ENCODE measurements at places on chromosomes 13 and 19. TPM values are rescaled to one million over a fixed set of nuclear protein-coding genes. Genes with fewer than 3 reads are reported as not detected.

The ZNF556 gene
- total RNA-seq, result not detected

The FFAR1 gene
- total RNA-seq, result not detected

The PCDH8 gene
- not detected for total RNA-seq

The ZNF416 gene
- 4.3 TPM for total RNA-seq

The EVI5L gene
- 26.1 TPM for total RNA-seq

The ZNF132 gene
- 8.8 TPM for total RNA-seq

The DKKL1 gene
- not detected for total RNA-seq

The RUBCNL gene
- total RNA-seq, result 6.5 TPM

The CEBPA gene
- total RNA-seq, result 5.0 TPM

The NAA16 gene
- 8.3 TPM for total RNA-seq

The SCGB2B2 gene
- total RNA-seq, result 0.36 TPM

The SCN1B gene
- total RNA-seq, result 5.6 TPM

The IL12RB1 gene
- 0.29 TPM for total RNA-seq

The PTPRS gene
- total RNA-seq, result 227 TPM

The TNPO2 gene
- total RNA-seq, result 36.6 TPM

The PSG3 gene
- total RNA-seq, result not detected

The CKM gene
- total RNA-seq, result under 0.01 TPM

The GZMM gene
- total RNA-seq, result under 0.01 TPM

The ANKLE1 gene
- total RNA-seq, result not detected

The ADGRE2 gene
- total RNA-seq, result 0.59 TPM

The RPS19 gene
- total RNA-seq, result 486 TPM

The KRTDAP gene
- total RNA-seq, result not detected

All from osteoblast (primary cell).